Stimulated activated CD4-positive, alpha-beta T cell treated with anti-CD3 and anti-CD28 coated beads, TNF-alpha, amount 100 ng/mL, for 4 hours (primary cell): ENCODE measurements at places on chromosomes 5 and 9.
A peak's percentile ranks its signal among the peaks of the same experiment; 100 is the strongest.

DNA sequence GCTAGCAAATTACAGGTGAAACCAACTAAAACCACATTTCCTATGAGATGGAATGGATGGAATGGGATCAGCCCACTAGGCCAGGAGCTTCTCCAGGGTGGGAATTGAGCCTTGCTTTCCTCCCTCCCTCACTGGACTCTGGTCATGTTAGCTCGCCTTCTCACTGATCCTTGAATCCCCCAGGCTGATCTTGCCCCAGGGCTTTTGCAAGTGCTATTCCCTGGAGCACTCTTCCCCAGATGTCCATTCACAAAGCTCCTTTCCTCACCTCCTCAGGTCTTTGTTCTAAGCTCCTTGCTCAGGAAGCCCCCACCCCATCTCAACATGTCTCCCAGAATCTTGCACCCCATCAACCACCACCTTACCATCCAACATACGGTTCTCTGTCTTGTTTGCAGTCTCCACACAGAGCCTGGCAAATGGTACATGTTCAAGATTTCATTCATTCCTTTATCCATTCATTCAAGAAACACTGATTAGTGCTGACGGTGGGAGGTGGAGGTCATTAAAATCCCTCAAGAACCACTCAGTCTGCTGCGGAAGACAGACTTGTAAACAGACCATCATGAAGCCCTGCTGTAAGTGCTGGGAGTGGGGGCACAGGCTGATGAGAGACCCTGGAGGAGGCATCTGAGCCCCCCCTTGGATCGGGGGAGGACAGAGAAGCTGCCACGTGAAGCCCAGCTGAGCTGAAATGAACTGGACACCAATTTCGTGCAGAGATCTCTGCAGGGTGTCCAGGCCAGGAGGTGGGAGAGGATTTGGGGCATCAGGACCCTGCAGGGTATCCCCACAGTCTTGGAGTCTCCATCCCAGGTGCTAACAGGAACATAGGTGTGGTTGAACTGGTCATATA is 141.7 kb downstream of the BARX1 start:
- no peak for DNase-seq

- DNase-seq = no peak
These were observed 12.6 kb upstream of the FYB1 start for GRCh38 chr5:39231705-39232525.

DNA sequence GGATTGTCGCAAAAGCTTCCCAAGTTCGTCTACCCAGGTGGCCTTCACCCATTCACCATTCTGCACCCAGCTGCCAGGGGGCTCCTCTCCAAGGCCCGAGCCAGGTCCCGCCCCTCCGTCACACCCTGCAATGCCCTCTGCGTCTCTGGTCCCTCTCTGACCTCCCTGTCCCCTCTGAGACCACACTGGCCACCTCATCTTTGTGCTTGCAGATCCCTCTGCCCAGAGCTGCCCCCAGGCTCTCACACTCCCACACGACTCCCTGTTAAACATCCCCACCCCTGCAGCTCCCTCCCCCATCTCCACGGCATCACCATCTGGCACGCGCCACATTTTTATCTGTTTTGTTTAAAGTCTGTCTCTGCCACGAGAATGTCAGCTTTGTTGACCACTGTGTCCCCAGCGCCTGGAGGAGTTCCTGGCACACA is 243.6 kb downstream of the PBX3 start:
- no peak for DNase-seq

- peak; percentile 45 for DNase-seq
These were observed 25.5 kb upstream of the STXBP1 start for GRCh38 chr9:127586537-127586936.

DNA sequence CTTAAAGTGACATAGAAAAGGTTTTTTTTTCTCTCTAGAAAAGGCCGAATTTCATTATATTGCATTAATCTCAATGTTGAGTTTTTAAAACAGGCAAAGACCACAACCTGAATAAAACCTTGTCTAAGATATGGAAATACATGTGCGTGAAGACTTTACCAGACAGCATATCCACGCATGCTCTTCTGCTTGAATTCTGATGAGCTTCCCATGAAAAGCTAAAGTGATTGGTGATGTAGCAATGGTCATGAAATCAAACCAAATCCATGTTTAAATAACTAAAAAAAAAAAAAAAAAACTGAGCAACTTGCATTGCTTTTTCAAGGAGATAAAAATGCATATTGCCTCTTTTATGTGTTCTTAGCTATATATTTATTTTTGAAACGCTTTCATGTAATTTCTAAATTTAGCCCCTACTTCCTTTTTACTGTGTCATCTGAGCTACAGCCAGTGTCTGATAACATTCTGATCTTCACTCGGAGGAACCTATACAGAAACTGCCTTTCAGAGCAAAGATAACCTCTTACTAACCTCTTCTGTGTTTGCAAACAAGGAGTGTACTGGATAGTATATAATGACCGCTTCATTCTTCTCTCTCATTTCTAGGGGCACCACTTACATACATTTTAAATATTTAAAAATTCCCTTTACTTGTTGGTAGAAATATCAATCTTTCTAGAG is 179.1 kb upstream of the GNA14 start:
- no peak for DNase-seq
